Activated naive CD8-positive, alpha-beta T cell treated with anti-CD3 and anti-CD28 coated beads for 36 hours (primary cell): ENCODE measurements at places on chromosomes 16 and 17.

DNA sequence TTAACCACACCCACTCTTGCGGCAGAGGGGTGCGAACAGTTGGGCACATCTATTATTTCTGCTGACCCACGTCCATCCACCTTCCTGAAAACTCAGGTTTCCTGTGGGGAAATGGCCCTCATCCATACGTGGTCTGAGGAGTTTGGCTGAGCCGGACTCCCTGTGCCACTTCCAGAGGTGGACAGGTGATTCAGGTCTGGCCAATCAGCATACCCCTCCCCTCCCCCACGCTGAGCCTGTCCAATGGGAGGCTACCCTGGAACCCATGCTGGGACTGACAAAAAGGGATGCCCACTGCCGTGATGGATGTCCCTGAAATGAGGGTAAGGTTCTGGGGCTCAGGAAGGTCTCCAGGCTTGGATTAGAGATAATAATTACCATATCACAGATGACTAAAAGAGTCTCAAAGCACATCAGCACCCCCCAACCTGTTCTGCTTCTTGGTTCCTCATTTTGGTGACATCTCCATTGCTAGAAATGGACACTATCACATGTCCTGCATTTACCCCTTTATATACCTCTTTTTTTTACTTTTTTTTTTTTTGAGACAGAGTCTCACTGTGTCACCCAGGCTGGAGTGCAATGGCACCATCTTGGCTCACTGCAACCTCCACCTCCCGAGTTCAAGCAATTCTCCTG is 5.3 kb upstream of the MAPK7 start:
- H3K27ac ChIP-seq, result no peak overlapping the region
- no peak for DNase-seq
- H3K4me3 ChIP-seq, result no peak overlapping the region
- peaks cover 28% of the 10 kb centered on the region for H3K4me1 ChIP-seq
- H3K36me3 ChIP-seq, result no peaks in the 10 kb centered on the region
- H3K27me3 ChIP-seq, result no peaks in the 10 kb centered on the region

GRCh38 chr16:27275394-27275793 is 6.8 kb upstream of the NSMCE1 start:
- H3K4me1 ChIP-seq, result peaks cover 50% of the 10 kb centered on the region
- H3K36me3 ChIP-seq, result peaks cover 27% of the 10 kb centered on the region
- no peaks in the 10 kb centered on the region for H3K27me3 ChIP-seq
- DNase-seq, result no peak
- H3K27ac ChIP-seq, result peak overlapping the region; percentile 76
- H3K4me3 ChIP-seq, result no peak overlapping the region

- peaks cover 7% of the 10 kb centered on the region for H3K27me3 ChIP-seq
- no peaks in the 10 kb centered on the region for H3K4me1 ChIP-seq
- no peak overlapping the region for H3K4me3 ChIP-seq
- H3K36me3 ChIP-seq, result no peaks in the 10 kb centered on the region
- H3K27ac ChIP-seq, result no peak overlapping the region
- no peak for DNase-seq
These were observed 124.3 kb downstream of the NPIPB5 start for GRCh38 chr16:22634954-22635353.

GRCh38 chr17:17849845-17850373 is 13.1 kb upstream of the SREBF1 start:
- H3K4me3 ChIP-seq, result peak overlapping the region; percentile 55
- H3K4me1 ChIP-seq, result peaks cover 76% of the 10 kb centered on the region
- H3K27ac ChIP-seq, result peak overlapping the region; percentile 97
- H3K36me3 ChIP-seq, result peaks cover 11% of the 10 kb centered on the region
- no peaks in the 10 kb centered on the region for H3K27me3 ChIP-seq
- DNase-seq, result peak; percentile 87

DNA sequence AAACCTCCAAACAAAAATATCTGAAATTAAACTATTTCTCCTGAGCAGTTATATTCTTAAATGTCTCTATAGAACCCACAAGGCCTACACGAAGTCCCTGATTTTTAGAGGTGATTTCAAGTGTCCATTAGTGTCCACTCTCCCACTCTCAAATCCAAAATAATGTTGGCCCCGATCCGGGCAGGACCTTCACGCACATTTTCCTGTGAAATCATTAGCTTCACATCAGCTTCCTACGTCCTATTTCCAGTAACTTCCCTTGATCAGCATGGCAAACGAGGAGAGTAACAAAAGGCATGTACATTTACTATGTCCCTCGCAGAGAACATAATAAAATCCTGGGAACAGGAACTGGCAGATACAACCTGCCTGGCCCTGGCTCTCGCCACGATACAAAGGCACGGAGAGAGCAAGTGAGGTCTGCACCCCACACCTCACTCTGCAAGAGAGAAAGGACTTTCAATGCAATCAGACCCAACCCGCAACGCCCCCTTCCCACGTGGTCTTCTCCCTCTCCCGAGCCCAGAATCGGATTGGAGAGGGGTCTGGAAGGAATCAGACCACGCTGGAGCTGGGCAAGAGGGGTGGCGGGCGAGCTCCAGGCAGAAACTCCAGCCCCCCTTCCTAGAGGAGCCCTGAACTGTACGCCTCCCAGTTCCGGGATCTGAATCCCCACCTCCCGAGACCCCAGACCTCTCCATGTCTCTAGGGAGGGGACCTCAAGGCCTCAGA is 17.5 kb upstream of the C17orf78 start:
- H3K36me3 ChIP-seq, result peaks cover 14% of the 10 kb centered on the region
- peak overlapping the region; percentile 98 for H3K4me3 ChIP-seq
- peak overlapping the region; percentile 91 for H3K27ac ChIP-seq
- H3K27me3 ChIP-seq, result no peaks in the 10 kb centered on the region

- H3K36me3 ChIP-seq, result no peaks in the 10 kb centered on the region
- no peak within 1 kb of the TSS for H3K27ac ChIP-seq
- peaks cover 12% of the 10 kb centered on the region for H3K4me1 ChIP-seq
- peak within 1 kb of the TSS; percentile 78 for H3K4me3 ChIP-seq
These were observed at the start of gene PLLP for GRCh38 chr16:57284209-57284951. PLLP (minus strand) TSS chr16:57284672; CDS start chr16:57284540, 132 bp downstream.

- no peaks in the 10 kb centered on the region for H3K4me1 ChIP-seq
- H3K36me3 ChIP-seq, result peaks cover 2% of the 10 kb centered on the region
- H3K4me3 ChIP-seq, result no peak overlapping the region
- no peak for DNase-seq
These were observed 233.5 kb upstream of the RPL38 start for GRCh38 chr17:73969956-73970355.

DNA sequence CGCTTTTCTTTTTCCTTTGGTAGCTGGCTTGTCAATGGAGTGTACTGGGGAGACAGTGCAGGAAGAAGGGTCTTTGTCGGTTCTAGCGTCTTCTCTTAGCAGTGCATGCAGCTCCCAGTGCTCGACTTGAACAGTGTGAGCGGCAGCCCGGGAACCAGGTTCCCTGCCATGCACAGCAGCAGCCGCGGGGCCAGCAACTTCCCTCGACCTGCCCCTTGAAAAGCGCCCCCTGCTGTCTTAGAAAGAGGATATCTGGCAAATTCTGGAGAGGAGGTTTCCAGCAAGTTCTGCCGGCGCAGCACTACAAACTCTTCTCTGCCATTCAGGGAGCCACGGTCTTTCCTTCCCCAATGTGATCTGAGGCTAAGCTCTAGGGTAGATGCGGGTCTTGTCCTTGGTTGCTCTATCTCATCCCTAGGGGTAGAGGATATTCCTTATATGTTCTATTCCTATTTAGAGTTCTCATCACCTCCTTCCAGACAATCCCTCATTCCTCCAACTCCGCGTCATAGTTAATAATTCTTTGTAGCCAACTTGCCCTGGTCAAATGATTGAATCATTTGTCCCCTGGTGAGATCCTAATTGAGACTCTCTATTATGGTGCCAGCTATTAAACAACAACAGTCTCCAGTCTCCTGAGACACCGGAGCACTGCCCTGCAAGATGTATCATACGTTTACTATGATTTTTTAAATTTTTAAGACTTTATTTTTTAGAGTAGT is 451.3 kb downstream of the PMP22 start:
- DNase-seq, result peak; percentile 9
- no peak overlapping the region for H3K4me3 ChIP-seq
- no peak overlapping the region for H3K27ac ChIP-seq
- H3K27me3 ChIP-seq, result peaks cover 6% of the 10 kb centered on the region

GRCh38 chr16:2439598-2439997 is 10.4 kb downstream of the CCNF start:
- H3K36me3 ChIP-seq, result peaks cover 27% of the 10 kb centered on the region
- H3K27ac ChIP-seq, result peak overlapping the region; percentile 72
- no peaks in the 10 kb centered on the region for H3K4me1 ChIP-seq
- no peaks in the 10 kb centered on the region for H3K27me3 ChIP-seq
- DNase-seq, result no peak
- no peak overlapping the region for H3K4me3 ChIP-seq

DNA sequence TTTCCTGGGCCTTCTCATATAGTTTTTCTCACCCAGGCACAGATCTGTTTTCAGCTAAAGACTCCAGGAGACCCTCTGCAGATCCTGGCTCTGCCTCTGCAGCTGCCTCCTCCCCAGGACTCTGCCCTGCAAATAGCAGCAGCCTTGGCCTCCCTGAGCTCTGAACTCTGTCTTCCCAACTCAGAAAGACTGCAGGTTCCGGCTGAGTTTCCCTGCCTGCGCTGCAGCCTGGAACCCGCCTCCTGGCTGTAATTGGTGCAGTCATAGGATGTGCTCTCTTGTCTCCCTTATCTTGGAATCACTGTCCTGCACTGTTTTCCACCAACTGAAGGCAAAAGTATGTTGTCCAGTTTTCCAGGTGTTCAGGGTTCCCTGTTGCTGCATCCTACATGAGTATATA is 14.3 kb upstream of the DNASE1 start:
- DNase-seq, result no peak
- no peak overlapping the region for H3K4me3 ChIP-seq
- no peak overlapping the region for H3K27ac ChIP-seq
- H3K4me1 ChIP-seq, result peaks cover 29% of the 10 kb centered on the region

DNA sequence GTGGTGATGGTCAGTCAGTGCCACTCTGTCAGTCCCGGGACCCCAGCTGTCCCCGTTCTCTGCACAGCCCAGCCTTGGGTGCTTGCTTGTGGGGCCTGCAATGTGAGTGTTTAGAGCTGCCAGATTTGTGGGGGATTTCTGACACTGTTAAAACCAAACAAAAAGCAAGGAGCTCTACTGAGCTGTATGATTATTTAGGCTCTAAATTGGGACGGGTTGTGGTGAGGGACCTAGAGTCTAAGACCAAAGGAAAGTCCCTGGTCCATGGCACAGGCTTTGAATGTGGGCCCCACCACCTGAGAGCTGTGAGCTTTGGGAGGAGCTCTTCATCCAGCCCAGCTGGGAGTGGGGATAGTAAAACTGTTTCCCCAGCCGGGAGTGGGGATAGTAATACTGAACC is 63.3 kb downstream of the KSR1 start:
- peaks cover 44% of the 10 kb centered on the region for H3K4me1 ChIP-seq
- no peak overlapping the region for H3K27ac ChIP-seq
- peaks cover 5% of the 10 kb centered on the region for H3K36me3 ChIP-seq
- no peak for DNase-seq
- no peak overlapping the region for H3K4me3 ChIP-seq

DNA sequence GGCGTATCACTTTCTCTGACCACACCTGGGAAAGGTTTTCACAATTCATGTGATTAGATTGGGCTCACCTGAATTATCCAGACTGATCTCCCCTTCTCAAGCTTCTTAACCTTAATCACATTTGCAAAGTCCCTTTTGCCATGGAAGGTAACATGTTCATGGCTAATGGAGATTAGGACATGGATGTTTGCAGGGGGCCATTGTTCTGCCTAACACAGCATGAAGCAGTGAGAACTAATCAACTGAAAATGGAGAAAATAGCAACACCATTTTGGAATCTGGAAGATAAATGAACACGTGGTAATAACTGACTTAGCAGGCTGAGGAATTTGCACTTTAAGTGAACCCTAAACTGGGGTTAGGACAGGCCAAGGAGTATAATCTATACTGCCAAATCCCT is 25.0 kb upstream of the SBK1 start:
- H3K4me3 ChIP-seq, result no peak overlapping the region
- no peak overlapping the region for H3K27ac ChIP-seq
- no peak for DNase-seq
- no peaks in the 10 kb centered on the region for H3K27me3 ChIP-seq
- H3K36me3 ChIP-seq, result no peaks in the 10 kb centered on the region
- H3K4me1 ChIP-seq, result peaks cover 10% of the 10 kb centered on the region

DNA sequence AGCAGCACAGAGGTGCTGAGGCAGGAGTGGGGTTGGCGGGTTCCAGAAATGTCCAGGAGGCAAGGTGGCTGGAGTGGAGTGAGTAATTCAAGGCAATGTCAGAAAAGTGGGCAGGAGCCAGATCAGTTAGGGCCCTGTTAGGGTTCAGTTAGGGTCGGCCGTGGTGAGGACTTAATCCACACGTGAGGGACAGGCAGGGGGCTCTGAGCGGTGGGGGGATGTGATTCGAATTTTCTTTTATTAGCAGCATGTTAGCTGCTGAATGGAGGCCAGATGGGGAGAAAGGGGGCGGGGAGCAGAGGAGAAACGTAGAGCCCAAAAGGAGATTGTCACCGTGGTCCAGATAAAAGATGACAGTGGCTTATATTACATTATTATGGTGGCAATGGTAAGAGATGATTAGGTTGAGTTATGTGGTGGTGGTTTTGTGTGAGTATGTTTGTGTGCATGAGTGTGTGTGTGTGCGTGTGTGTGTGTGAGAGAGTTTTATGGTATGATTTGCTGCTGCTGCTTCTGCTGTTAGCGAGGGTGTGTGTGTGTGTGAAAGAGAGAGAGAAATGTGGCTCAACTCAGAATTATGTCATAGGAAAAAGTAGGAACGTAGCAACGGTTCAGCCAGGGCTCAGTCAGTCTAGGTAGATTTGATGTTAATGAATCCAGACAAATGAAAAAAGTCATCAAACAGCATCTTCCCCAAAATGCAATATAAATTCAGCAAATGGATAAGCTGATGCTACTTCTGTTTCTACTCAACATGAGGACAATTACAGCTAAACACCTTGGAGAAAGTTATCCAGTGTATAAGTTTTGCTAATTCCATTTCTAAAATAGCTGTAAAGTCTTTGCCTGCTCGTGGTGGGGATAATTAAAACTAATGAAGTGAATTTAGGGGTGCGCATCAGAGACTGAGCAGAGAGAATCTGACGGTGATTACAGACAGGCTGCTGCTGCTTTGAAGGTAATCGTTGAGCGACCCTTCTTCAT is 390.6 kb downstream of the HAPSTR1 start:
- DNase-seq, result no peak
- H3K36me3 ChIP-seq, result no peaks in the 10 kb centered on the region
- H3K4me1 ChIP-seq, result no peaks in the 10 kb centered on the region
- H3K27ac ChIP-seq, result no peak overlapping the region
- H3K27me3 ChIP-seq, result no peaks in the 10 kb centered on the region

DNA sequence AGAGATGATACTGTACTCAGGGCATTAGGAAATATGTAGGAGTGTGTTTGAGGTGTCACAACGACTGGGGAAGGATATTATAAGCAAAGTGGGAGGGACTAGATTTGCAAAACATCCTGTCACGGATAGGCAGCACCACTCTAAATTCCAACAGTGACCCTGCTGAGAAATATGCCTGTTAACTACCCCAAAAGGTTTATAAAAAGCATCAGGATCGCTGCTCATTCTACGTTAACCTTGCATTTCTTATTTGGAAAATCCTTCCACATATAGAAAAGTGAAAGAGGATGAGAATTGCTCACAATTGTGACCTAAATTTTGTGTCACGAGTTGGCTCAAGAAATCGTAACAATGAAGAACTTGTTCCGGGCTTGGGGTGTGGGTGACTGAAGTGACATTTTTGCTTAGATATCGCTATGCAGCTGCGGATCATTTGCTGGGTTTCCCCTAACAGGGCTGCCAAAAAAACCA is 51.6 kb downstream of the N4BP1 start:
- peaks cover 43% of the 10 kb centered on the region for H3K36me3 ChIP-seq
- H3K4me1 ChIP-seq, result peaks cover 78% of the 10 kb centered on the region
- H3K27me3 ChIP-seq, result no peaks in the 10 kb centered on the region
